ENCODE measurements at places on chromosomes 16 and 17. TPM values are rescaled to one million over a fixed set of nuclear protein-coding genes. Genes with fewer than 3 reads are reported as not detected.

The KRTAP9-8 gene
- not detected for total RNA-seq

The PLCG2 gene
- total RNA-seq = 0.65 TPM

The COQ9 gene
- 43.6 TPM for total RNA-seq

The TSPAN10 gene
- total RNA-seq = 2.1 TPM

The OSGIN1 gene
- total RNA-seq = 2.5 TPM

The MYH8 gene
- total RNA-seq = under 0.01 TPM

The SLC35G6 gene
- not detected for total RNA-seq

The KRT20 gene
- not detected for total RNA-seq

The CDRT15 gene
- total RNA-seq = not detected

The SOX15 gene
- total RNA-seq = 0.18 TPM

The AHSP gene
- not detected for total RNA-seq

The TEDC2 gene
- 1.0 TPM for total RNA-seq

The TMEM219 gene
- total RNA-seq = 81.2 TPM

The SLC38A8 gene
- not detected for total RNA-seq

The TBC1D24 gene
- total RNA-seq = 16.8 TPM

The CRYM gene
- total RNA-seq = 0.14 TPM

The ABCC11 gene
- under 0.01 TPM for total RNA-seq

The KIF19 gene
- under 0.01 TPM for total RNA-seq

The MFSD6L gene
- total RNA-seq = not detected

The BICDL2 gene
- under 0.01 TPM for total RNA-seq

The ZFP90 gene
- 20.3 TPM for total RNA-seq

The FBXW10 gene
- 0.09 TPM for total RNA-seq

The SULT1A2 gene
- total RNA-seq = 0.09 TPM

The CAVIN1 gene
- 452 TPM for total RNA-seq

The OTOP2 gene
- total RNA-seq = not detected

The NKD1 gene
- under 0.01 TPM for total RNA-seq

The LGALS9B gene
- total RNA-seq = not detected

The KRTAP1-1 gene
- total RNA-seq = not detected

The PIK3R6 gene
- not detected for total RNA-seq

The TRAPPC1 gene
- 42.0 TPM for total RNA-seq

The KIF1C gene
- 97.3 TPM for total RNA-seq

The PTGES3L gene
- total RNA-seq = 0.09 TPM

The TLCD3A gene
- total RNA-seq = 15.4 TPM

The EIF3C gene
- total RNA-seq = 217 TPM

The PERCC1 gene
- not detected for total RNA-seq

The C16orf89 gene
- total RNA-seq = 3.3 TPM

The TEX19 gene
- under 0.01 TPM for total RNA-seq

The CA4 gene
- 0.14 TPM for total RNA-seq

The LDHD gene
- total RNA-seq = 0.55 TPM

The CBLN1 gene
- not detected for total RNA-seq

The KRT12 gene
- not detected for total RNA-seq

The OR1A1 gene
- total RNA-seq = not detected

The KRTAP16-1 gene
- not detected for total RNA-seq

The TMEM106A gene
- 1.7 TPM for total RNA-seq

The TSNAXIP1 gene
- total RNA-seq = 1.2 TPM

The ADAP2 gene
- 0.57 TPM for total RNA-seq

The RNF222 gene
- total RNA-seq = not detected

The PIK3R5 gene
- total RNA-seq = not detected

The GJD3 gene
- 1.8 TPM for total RNA-seq

The CBX2 gene
- 0.28 TPM for total RNA-seq

The TRIM72 gene
- total RNA-seq = not detected

The TBC1D3C gene
- total RNA-seq = not detected

The LMF1 gene
- total RNA-seq = 12.9 TPM

The TIGD7 gene
- 2.6 TPM for total RNA-seq

The NOG gene
- 0.09 TPM for total RNA-seq

The MYCBPAP gene
- 1.6 TPM for total RNA-seq

The PDIA2 gene
- 0.37 TPM for total RNA-seq

The TBC1D3B gene
- 1.3 TPM for total RNA-seq
